ENCODE measurements at places on chromosomes 2 and 18. TPM values are rescaled to one million over a fixed set of nuclear protein-coding genes. Genes with fewer than 3 reads are reported as not detected.

Gene CHRND
- not detected for total RNA-seq

Gene KIAA2012
- total RNA-seq = not detected

Gene DSG4
- 0.55 TPM for total RNA-seq

Gene HRH4
- not detected for total RNA-seq

Gene CLEC4F
- not detected for total RNA-seq

Gene ABCG8
- 8.9 TPM for total RNA-seq

Gene DSG2
- total RNA-seq = 42.0 TPM

Gene TEKT4
- not detected for total RNA-seq

Gene LYPD6B
- total RNA-seq = 17.5 TPM

Gene DLGAP1
- total RNA-seq = not detected

Gene MROH2A
- not detected for total RNA-seq

Gene HTR2B
- total RNA-seq = 8.1 TPM

Gene LTBP1
- 19.1 TPM for total RNA-seq

Gene MAL
- total RNA-seq = 3.2 TPM

Gene CDK5R2
- total RNA-seq = 0.37 TPM

Gene ITGA6
- total RNA-seq = 259 TPM

Gene NOSTRIN
- 46.4 TPM for total RNA-seq

Gene MTX2
- total RNA-seq = 112 TPM

Gene PROC
- total RNA-seq = not detected

Gene C2orf15
- total RNA-seq = not detected

Gene FSIP2
- 32.5 TPM for total RNA-seq

All from stomach (tissue), 19 donors.